ENCODE measurements at places on chromosomes 4 and X.

DNA sequence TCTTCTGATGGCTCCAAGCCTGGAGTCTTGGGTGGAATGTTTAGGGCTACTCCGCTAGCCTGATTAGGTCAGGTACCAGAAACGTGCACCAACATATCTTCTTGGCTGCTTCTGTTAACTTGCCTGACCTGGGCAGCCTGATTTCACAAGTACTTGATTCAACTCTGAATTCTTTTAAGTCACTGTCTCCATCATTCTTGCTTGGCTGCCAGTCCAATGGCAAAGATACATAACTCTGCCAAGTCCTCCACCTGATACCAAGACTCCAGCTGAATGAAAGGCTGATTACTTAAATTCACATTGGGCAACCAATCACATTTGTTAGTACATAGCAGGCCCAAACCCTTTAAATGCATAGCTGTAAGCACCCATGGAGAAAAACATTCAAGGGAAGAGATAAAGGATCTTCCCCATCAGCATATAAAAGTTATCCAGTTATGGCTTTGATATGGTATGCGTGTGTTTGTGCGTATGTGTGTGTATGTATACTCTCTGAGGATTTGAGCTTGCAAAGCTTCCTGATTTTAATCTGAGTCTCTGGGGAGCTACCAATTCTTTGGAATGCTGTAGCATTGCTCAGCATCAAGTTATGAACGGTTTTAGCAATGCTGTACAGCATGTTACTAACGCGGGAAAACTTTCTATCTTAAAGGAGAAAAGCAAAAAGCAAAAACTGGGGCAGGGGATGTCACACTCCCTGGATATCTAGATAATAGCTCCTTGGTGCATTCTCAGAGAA, 917.2 kb downstream of the DMD start:
- DNase-seq: no peak

DNA sequence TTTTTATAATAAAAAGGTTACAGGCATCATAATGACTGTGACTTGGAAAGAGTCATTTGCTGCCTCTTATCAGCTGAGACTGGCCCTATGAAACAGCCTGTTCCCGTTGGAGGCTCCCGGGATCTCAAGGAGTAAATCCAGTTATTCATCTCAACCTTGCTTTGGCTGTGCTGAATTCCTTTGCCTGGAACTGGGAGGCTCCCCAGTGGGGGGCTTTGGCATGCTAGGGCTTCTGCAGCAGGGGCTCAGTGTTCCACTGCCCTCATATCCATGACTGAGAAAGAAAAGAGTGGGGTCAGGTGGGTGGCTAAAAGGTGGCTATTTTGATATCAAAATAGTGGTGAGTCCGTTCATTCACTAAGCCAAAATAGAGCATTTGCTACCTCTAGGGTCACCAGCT, 71.2 kb downstream of the TRPC5 start:
- no peak for DNase-seq

- no peak for DNase-seq
These were observed 188.7 kb downstream of the STIM2 start for GRCh38 chr4:27049239-27049829.

GRCh38 chr4:140644470-140645185, 75.9 kb upstream of the UCP1 start:
- DNase-seq: no peak

GRCh38 chrX:147901461-147902126, 10.1 kb upstream of the FMR1 start:
- DNase-seq: no peak

DNA sequence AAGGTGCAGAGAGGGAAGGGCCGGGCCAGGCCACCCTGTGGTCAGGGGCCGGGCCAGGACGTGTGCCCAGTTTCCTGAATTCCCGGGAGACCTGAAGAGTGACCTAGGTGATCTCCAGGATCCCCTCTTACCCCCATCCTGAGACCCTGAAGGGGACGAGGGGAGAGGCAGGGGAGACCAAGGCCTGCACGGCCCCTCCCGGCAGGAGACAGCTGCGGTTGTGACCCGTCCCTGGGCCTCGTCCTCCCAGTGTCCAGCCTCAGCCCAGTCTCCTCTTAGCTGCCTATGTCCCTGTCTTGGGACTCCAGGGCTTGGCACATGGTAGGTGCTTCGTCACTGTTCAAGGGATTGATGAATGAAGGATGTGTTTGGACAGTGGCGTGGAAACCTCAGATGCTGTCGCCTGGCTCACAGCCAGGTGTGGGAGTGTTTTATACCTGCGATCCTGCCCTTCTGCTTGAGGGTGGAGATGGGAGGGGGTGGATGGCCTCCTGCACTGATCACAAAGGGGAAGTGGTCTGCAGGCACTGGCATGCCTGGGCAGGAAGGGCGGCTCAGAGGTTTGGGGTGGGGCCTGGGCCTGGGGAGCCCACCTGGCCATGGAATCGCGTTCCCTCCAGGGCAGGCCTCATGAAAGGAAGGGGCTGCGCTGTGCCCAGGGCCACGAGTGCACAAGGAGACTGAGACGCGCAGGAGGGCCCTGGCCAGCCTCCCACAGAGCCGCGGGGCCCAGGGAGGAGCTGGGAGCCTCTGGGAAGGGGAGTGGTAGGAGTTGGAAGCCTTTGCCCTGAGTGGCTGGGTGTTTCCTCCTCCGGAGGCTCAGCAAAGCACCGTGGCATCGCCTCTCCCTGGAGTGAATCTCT, 6.9 kb downstream of the SH3TC1 start:
- no peak for DNase-seq

GRCh38 chrX:7704205-7704604, 138.8 kb upstream of the VCX start:
- no peak for DNase-seq

- DNase-seq: no peak
These were observed 4.4 kb downstream of the RBM3 start for GRCh38 chrX:48578661-48579128.
